ENCODE measurements at places on chromosomes 2 and 18.

DNA sequence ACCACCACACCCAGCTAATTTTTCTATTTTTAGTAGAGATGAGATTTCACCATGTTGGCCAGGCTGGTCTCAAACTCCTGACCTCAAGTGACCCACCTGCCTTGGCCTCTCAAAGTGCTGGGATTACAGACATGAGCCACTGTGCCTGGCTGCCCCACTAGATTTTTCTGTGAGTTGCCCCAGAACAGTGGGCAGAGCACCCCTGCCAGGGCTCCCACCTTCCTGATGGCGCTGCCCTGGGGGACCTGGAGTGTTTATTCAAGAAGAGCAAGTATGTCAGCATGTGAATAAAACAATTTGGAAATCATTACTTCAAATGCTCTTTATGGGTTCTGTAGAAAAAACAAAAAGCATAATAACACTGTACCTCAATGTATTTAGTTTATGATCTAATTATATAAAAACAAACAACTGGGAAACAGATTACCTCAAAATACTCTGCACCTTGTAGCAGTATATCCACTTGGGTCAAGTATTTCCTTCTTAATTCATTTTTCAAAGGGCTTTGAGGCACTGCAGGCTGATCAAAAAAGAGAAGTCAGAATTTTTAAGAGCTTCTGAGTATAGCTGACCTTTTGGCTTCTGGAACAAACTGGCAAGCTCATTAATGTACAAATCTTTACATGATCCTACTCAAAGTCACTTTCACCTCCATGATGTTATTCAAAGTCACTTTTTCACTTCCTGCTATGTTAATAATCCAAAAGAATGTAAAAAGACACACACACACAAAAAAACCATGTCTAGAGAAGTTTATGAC lies 8.9 kb downstream of the HJURP start:
- DNase-seq: no peak

GRCh38 chr18:12308386-12309100 lies 502 bp downstream of the TUBB6 start:
- peak; percentile 86 for DNase-seq

DNA sequence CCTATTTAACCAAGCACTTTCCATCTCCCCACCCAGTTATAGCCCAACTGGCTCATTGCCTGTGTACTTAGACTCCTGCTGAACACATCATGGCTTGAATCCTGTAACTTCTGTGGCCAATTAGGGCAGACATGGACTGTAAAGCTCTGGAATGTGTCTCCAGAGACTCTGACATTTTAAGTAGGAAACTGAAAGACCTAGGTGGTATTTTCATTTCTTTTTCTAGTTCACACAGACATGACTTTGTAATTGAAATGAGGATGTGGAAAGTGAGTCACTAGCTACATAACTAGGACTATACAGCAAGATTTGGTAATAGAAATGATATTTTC lies 12.2 kb downstream of the DOK1 start:
- DNase-seq: no peak

- DNase-seq: no peak
Measured at GRCh38 chr2:199261239-199261638, 196.5 kb downstream of the SATB2 start.

- DNase-seq: no peak
Measured at GRCh38 chr2:215811003-215811402, 202.3 kb downstream of the MREG start.

DNA sequence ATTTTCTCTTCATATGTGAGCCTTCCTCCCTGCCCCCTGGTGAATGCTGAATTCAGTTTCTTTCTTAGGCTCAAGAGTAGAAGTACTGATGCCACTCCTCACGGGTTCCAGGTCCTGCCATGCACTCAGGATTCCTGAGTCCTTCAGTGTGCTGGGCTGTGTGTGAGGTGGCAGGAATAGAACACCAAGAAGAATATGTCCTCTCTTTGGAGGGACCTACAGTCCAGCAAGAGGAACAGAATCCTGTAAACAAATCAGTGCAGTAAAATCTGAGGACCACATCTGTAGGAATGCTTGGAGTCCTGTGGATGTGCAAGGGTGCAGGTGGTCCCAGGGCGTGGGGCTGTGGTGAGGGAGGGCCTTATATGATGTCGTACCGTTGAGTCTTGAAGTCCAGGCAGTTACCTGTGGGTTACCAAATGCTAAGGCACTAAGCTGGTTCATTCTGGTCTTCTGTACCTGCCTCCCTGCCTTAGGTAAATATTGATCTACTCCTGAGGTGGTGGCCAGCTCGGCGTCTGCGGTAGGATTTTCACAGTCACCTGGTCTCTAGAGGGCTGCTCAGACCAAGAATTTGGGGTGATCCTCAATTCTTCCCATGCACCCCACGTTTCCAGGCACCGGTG lies 5.5 kb downstream of the ASAP2 start:
- no peak for DNase-seq

GRCh38 chr18:55219059-55219458 lies 259.8 kb upstream of the CCDC68 start:
- no peak for DNase-seq

DNA sequence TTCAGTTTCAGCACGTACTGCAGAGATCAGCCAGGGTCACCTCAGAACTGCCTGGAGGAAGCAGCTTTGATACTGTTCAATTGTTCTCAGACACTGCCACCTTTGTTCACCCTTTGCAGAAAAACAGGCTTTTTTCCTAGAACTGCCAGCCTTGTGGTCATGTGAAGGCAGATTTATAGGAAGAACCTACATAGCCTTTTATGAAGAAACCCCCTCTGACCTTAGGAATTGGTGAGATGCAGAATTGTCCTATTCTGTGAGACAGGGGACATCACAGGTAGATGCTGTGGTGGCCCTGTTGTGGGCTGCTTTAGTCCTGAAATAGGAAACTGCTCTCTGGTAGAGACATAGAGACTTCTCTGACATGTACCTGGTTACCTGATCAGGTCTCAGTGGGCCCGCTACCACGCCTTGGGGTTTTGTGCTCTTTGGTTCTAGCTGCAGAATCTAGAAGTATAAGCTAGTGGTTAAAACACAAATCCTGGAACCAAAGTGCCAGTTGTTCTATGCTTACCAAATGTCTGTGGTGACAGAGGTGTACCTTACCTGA lies 206.6 kb downstream of the AGPS start:
- DNase-seq: peak; percentile 36

DNA sequence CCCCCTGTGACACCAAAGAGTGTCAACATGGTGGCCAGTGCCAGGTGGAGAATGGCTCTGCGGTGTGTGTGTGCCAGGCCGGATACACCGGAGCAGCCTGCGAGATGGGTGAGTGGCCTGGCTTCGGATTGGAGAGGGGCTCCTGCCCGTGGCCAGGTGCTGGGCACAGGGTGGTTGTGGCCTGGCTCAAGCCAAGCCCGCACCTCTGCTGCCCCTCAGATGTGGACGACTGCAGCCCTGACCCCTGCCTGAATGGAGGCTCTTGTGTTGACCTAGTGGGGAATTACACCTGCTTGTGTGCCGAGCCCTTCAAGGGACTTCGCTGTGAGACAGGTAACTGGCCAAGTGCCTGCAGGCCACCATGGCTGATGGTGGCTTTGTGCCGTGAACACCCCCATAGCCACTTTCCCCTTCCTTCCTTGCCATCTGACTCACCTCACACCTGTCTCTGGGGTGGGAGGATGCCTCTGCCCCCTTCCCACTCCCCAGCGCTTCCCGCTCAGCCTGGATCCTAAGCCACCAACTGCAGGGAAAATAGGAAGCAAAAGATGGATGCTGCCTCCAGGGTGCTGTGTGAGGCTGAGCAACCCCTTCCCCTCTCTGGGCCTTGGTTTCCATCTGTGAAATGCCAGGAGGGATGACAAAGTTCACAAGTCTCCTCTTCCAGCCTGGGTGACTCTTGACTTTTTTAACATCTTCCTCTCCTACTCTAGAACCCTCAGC lies 41.8 kb downstream of the SNED1 start:
- DNase-seq: no peak

- DNase-seq: no peak
Measured at GRCh38 chr2:114714313-114714712, 271.9 kb downstream of the DPP10 start.

DNA sequence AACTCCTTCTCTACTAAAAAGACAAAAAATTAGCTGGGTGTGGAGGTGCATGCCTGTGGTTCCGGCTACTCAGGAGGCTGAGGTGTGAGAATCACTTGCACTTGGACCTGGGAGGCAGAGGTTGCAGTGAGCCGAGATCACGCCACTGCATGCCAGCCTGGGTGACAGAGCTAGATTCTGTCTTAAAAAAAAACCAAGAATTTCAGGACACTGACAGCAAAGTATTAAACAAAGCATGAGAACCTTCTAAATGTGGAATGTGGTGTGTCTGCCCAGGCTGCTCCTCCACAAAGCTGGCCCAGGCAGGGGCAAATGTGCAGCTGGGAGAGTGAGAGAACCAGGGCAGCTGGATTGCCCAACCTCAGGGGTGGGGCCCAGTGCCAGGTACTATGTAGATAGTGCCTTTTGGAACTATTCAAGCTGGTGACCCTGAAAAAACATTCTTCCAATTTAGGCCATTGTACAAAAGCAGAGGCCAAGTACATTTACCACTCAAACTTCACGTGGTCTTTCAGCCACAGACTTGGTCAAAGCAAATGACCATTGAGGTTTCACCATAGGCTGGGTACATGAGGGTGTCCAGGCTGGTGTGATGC lies 6.7 kb upstream of the UGT1A5 start:
- DNase-seq: no peak

DNA sequence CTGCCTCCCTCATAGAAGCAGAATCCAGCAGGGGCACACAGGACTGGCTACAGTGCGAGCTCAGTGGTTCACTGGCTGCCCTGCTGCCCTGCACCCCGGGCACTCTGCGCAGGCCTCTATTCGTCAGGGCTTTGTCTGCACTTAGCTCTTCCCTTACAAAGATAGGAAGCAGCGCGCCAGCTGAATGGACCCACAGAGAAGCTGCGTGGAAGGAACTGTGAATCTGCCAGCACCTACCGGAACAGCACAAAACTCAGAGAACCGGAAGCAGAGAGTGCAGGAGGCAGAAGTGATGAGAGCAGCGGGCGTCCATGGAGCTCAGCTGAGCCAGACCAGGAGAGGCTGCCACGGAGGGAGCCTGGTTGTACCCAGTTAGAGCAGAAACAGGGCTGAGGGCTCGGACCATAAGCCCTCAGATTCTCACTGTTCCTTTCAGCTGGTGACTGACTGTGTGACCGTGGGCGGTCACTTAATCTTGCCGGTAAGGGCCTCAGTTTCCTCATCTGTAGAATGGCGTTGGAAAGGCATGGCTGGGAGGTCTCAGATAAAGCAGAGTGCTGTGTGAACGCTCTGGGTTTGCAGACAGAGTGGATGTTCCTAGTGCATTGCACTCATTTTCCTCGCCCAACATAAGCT lies 23.1 kb upstream of the SLC66A3 start:
- no peak for DNase-seq

DNA sequence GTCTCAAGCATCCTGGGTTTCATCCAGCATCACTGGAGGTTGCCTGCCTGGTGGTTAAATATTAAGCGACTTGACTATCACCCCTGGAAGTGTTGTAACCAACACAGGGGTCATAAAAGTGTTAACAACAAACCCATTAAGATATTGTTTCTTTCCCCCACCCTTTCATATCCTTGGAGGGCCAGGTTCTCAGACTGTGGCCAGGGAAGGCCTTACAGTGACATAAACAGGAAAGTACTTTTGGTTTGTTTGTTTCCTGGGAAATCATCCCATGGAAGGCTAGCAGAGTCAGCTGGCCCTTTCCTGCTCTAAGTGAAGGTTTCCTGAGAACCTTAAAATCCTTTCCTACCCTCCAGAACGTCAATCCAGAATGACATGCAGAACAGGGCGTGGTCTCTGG lies 160.9 kb downstream of the CLIP4 start:
- DNase-seq: peak; percentile 9

GRCh38 chr18:6983366-6983765 lies 134.2 kb downstream of the LAMA1 start:
- DNase-seq: no peak

GRCh38 chr2:220628252-220628651 lies 943.9 kb downstream of the EPHA4 start:
- no peak for DNase-seq

DNA sequence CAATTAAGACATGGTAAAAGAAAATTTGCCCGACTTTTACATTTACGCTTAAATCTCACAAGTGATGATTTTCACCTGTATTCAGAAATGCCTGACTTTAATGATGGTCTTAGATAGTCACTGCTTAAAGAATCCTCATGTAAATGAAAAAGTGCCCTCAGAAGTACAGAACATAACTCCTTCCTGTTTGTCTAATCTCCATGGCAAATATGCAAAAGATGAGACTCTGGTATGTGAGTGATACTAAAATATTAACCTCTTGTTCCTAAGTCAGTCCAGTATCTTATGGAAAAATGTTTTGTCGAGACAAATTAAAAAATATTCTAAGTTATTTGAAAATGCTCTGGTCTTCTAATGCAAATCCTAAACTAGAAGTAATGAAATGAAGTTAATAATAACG lies 29.2 kb downstream of the KCTD1 start:
- no peak for DNase-seq

DNA sequence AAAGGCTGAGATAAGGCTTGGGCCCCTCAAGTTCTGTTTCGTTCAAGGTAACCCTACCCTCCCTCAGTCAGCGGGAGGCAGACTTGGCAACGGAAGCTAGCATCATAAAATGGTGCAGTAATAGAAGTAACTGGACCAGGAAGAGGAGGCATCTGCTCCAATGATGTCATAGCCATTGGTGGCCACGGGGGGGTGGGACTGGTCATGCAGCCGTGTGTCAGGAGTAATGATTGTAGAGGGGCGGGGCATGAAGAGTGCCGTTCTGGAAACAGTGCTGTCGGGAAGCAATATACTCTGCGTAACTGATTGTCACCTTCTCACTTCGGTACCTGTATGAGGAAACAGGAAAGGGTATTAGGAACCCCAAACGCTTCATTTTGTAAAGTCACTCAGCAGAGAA lies 6.9 kb upstream of the POLR2D start:
- peak; percentile 52 for DNase-seq

- DNase-seq: no peak
Measured at GRCh38 chr2:159606287-159606686, 10.1 kb downstream of the BAZ2B start.

DNA sequence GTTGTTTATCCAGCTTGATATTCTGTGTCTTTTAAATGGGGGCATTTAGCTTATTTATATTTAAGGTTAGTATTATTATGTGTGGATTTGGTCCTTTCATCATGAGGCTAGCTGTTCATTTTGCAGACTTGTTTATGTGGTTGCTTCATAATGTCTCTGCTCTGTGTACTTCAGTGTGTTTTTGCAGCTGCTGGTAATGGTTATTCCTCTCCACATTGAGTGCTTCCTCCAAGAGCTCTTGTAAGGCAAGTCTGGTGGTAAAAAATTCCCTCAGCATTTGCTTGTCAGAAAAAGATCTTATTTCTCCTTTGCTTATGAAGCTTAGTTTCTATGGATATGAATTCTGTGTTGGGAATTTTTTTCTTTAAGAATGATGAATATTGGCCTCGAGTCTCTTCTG lies 47.8 kb upstream of the NT5C1B start:
- DNase-seq: no peak

- no peak for DNase-seq
Measured at GRCh38 chr2:190896477-190896876, 15.9 kb downstream of the GLS start.

- no peak for DNase-seq
Measured at GRCh38 chr2:15041429-15041837, 408.9 kb downstream of the LRATD1 start.
